NCI-H2171 treated with DMSO at 0.1 percent for 48 hours (cell line): ENCODE measurements at places on chromosomes 3 and 15.
A peak's percentile ranks its signal among the peaks of the same experiment; 100 is the strongest.

GRCh38 chr3:124443446-124443845, 286.8 kb upstream of the UMPS start:
- no peak for DNase-seq

DNA sequence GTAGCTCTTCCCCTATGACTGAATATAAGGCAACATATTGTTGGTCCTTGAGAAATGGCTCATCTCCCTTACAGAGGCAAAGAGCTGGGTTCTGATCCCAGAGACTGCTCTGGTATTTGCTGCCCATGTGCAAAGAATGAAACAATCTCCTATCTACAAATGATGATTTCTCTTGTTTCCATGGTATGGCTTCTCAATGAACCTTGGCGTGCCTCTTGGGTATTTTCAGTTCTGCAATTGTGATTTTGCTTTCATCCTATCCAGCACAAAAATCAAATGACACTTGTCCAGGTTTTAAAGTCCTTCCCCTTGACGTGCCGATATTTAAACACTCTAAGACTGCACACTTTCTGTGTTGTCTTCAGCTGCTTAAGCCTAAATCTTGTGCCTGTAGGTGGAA, 109.8 kb upstream of the NR2F2 start:
- DNase-seq = no peak

GRCh38 chr3:31622636-31623288, 90.0 kb downstream of the STT3B start:
- DNase-seq = no peak

DNA sequence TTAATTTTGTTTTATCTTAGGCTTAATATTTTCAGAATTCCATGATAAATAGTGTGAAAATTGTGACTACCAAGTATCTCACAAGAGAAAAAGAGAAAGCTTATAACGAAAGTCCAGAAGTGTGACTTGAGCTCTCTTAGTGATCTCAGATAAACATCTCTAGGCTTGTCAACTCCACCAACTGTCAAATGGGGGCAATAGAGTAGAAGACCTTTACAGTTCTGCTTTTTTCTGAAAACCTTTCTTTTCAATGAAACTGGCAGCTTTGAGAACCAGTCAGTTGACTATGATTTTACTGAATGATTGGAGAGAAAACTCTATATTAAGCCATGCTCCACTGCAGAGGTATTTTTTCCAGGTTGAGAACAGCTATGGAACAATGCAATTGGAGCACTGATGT, 119.2 kb upstream of the TP63 start:
- no peak for DNase-seq

GRCh38 chr3:159938714-159939113, 49.9 kb upstream of the IL12A start:
- DNase-seq = no peak

GRCh38 chr15:47822048-47822447, 104.7 kb downstream of the SEMA6D start:
- DNase-seq = no peak

GRCh38 chr3:53324105-53324504, 23.2 kb downstream of the DCP1A start:
- no peak for DNase-seq

- DNase-seq = no peak
Observed at GRCh38 chr3:46924921-46925584, 47.5 kb downstream of the PTH1R start.

DNA sequence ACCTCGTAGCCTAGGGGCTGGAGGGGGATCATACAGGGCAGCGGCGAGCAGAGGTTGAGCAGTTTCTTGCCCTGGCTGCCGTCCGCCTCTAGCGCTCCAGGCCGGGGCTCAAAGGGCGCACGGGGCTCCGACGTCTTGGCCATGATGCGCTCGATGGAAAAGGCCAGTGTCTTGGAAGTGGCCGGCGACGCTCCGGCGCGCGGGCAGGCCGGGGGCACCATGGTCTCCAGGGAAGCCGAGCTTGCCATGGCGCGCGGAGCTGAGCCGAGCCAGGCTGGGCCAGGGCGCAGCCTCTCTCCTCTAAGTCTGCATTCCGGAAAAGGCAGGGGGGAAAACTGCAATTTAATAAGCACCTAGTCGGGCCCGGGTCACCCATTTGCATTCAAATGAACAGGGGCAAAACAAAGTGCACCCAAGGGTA, 719 bp downstream of the FEZF2 start:
- peak; percentile 5 for DNase-seq

DNA sequence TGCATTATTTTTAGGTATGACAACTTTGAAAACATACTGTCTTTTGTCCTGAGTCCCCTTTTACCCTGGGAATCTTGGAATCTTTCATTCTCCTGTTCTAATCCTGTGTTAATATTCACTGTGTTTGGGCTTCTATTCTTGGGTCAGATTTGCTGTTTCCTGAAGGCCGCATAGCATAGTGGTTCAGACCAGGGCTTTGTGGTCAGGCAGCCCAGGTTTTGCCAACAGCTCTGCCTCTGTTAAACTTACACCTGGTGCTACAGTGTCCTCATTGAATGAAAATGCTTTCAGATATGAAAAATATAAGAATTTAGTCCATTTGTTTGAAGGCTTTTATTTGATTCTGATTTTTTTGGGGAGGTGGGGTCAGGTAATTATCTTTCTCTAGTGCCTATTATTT, 58.4 kb downstream of the SLC25A26 start:
- no peak for DNase-seq

DNA sequence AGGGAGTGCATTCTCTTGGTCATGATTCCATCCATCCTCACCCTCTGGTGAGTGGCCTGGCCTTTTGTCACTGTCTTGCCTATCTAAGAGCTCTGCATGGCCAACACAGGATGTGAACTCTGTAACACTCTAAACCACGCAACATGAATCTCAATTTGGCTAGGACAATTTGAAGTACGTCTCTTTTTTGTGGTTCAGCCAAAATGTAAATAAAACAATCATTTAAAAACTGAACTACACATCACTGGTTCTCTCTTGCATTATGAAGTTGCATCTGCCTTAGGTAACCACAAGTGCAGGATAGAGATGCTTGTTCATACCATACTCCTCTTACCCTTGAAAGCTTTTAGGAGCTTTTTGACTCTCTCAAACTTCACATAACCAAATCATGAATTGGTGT, 27.3 kb downstream of the CCR3 start:
- no peak for DNase-seq

GRCh38 chr3:152349392-152349791, 80.7 kb downstream of the MBNL1 start:
- no peak for DNase-seq

DNA sequence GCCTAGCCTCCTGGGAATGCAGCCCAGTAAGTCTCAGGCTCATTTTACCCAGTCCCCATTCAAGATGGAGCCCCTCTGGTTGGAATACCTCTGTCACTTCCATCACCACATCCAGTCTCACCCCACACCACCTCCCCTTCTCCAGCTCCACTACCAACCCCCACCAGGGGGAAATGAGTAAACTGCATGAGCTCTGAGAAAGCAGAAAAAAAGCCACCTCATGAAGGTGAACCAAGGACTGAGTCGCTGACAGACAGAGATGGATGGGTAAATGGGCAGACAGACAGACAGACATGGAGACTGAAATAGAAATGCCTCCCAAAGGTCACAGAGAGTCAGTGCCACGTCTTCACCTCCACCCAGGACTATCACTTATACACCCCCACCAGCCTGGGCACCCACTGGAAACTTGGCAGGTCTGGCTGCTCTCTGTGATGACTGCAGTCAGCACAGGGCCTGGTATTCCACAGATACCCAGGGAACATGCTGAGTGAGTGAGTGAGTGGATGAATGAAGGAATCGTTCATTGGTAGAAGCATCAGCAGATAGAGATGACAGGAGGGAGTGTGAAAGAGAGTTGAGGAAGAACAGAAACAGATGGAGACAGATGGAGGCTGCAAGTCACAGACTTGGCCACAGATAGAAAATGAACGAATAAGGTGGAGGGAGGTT, 4.9 kb upstream of the LOXL1 start:
- DNase-seq = peak; percentile 63

DNA sequence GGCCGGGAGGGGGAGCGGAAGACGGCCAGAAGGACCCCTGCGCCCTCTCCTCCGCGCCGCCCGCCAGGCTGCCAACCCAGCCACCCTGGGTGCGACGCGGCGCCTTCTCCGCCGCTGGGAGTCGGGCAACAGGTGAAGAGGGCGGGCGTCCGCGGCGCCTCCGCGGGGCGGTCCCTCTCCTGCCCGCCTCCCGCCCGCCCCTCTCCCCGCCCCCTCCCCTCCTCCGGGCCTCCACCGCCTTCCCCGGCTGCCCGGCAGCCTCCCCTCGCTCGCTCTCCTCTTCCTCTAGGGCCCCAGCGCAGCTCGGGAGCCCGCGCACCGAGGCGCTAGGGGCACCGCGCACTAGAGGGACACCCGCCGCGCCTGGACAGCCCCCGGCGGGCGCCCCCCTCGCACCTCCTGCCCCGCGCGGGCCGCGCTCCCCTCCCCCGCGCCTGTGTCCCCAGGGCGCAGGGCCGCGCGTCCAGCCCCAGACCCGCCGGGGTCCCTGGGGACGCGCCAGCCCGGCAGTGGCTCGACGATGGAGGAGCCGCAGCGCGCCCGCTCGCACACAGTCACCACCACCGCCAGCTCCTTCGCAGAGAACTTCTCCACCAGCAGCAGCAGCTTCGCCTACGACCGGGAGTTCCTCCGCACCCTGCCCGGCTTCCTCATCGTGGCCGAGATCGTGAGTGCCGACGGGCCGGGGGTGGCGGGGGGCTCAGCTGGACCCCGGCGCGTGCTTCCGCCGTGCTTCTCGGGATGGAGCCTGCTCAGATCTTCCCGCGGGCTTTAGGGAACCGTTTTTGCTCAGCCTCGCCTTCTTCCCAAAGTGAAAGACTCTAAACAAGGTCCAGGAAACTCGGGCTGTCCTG, at the start of gene CMTM8:
Gene CMTM8 (plus strand): TSS at position 228 of the 854 bp plus-strand sequence. CDS start 293 bp downstream, at position 521.
- DNase-seq = peak; percentile 60

DNA sequence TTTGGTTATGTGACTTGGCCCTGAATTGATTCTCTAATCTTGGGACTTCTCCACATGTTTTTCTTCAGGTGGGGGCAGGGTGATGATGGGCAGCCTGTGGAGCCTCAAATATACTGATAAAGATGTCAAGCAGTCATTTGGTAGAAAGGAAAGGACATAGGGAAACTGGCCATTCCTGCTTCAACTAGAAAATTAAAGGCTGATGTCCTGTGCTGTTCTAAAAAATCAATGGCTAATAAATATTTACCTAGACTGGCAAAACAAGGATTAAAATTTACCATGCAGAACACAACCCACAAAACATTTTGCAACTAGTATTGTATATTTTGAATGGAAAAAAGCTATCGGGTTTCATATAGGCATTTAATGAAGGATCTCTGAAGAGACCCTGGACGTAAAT, 133.7 kb downstream of the GADL1 start:
- DNase-seq = no peak

DNA sequence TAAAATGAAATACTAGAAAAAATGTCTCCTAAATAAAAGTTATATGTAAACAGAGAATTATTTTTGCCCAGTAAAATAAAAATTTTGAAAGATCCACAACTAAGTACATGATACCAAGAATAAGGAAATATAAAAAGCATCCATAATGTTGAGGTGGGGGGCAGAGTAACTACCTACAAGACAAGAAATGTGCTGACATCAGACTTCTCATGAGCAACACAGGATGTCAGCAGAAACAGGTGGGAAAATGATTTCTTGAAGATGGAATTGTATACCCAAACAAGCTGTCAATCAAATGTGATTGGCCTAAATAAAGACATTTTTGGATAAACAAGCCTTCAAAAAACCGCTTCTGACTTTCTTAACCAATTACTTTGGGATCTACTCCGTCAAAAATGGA, 143.9 kb upstream of the LIPC start:
- DNase-seq = no peak

GRCh38 chr3:172635588-172635987, 75.3 kb downstream of the NCEH1 start:
- no peak for DNase-seq

GRCh38 chr15:26037369-26037768, 174.2 kb upstream of the ATP10A start:
- DNase-seq = no peak

DNA sequence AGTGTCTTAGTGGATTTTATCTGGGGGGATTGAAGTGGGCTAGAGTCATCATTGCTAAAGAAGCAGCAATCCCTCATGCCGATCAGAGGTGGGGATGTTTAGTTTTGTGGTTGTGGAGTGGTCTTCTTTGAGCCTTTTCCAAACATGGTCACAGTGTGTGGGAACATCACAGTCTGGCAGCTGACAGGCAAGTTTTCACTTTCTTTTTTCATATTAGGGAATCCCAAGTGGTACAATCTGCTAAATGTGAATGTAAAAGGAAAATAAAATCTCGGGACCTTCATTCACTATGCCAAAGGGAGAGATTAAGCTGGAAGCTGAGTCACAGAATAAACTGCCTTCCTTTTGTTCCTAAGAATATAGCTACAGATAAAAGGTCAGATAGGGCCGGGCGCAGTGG, 10.4 kb upstream of the CX3CR1 start:
- DNase-seq = no peak

DNA sequence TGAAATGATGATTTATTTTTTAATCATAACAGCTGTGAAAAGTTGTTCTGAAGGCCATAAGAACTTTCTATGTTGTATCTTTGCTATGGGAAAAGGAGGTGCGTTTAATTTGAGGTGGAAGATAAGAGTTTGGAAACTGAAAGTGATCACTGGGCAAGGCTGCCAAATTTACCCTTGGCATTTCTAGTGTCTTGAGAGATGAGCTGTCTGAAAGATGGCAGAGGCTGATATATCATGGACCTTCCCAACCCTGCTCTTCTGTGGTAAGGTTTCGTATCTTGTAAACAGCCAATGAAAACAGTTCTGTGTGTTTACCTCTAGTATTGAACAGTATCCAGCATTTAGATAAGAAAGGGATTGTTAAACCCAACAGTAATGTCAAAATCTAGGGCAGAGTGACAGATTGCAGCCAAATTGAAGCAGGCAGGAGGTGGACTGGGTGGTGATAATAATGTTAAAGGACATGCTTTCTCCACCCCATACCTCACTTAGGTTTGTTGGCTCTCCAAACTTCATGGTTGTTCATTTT, 15.8 kb upstream of the NFKBIZ start:
- DNase-seq = no peak

- DNase-seq = no peak
Observed at GRCh38 chr3:46349484-46350261, 4.2 kb upstream of the CCR2 start.

DNA sequence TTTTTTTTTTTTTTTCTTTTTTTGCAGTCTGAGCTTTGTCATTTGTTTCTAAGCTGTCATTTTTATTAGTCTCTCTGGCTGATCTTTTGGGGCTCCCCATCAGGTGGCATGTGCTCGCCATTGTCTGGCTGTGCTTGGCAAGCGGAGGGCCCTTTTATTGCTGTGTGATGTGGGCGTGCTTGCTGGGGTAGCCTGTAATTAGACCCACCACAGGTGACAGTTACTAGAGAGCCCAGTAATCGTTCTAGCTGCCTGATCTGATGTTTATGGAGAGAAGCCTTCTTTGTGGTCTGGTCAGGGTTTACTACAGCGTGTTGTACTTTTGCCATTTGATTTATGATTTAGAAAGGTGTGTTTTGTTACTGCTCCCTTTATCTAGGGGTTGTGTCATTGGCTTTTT, 179.9 kb downstream of the MCTP2 start:
- no peak for DNase-seq
